ENCODE measurements at places on chromosomes 5 and 9.

GRCh38 chr5:170151097-170151831, 45.6 kb downstream of the FOXI1 start:
- DNase-seq: no peak

GRCh38 chr5:154544646-154545045, 66.6 kb upstream of the HAND1 start:
- no peak for DNase-seq

GRCh38 chr5:160497878-160498277, 76.2 kb downstream of the PTTG1 start:
- no peak for DNase-seq

DNA sequence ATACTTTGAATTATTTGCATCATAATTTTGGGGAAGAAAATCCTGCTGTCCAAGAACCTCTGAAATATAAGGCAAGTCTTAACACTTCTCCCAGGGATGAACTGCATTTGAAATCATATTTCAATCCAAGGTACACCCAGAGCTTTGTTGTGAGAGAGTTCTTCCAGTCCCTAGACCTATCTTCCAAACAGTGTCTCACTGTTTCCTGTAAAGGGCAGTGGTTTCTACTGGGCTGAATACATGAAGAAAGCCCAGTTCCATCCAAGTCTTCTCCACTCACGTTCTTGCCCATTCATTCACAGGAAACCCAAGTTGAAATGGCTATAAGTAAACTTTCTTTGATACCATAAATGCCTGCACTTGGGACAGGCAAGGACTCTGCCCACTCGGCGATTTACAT, 108.3 kb upstream of the LHFPL2 start:
- no peak for DNase-seq

GRCh38 chr9:90421786-90422185, 220.8 kb downstream of the DIRAS2 start:
- DNase-seq: no peak

Measured in activated CD4-positive, alpha-beta T cell treated with anti-CD3 and anti-CD28 coated beads for 48 hours (primary cell).